ENCODE measurements at places on chromosomes 5 and 9. TPM values are rescaled to one million over a fixed set of nuclear protein-coding genes. Genes with fewer than 3 reads are reported as not detected.

CCDC192 gene
- not detected for total RNA-seq

CAMK4 gene
- 25.1 TPM for total RNA-seq

NRG2 gene
- total RNA-seq: 0.37 TPM

KIAA1958 gene
- 19.4 TPM for total RNA-seq

LCN1 gene
- total RNA-seq: not detected

PCDHB7 gene
- total RNA-seq: not detected

NR5A1 gene
- total RNA-seq: not detected

ZNF658 gene
- 4.8 TPM for total RNA-seq

CCDC180 gene
- total RNA-seq: 16.5 TPM

LOX gene
- total RNA-seq: 5.5 TPM

CNTNAP3B gene
- 10.3 TPM for total RNA-seq

PCA3 gene
- 0.45 TPM for total RNA-seq

IRGM gene
- not detected for total RNA-seq

MACIR gene
- 39.7 TPM for total RNA-seq

GRCh38 chr5:141942185-141942857 lies 15.7 kb downstream of the PCDH12 start:
- DNase-seq: peak; percentile 58

GRCh38 chr5:38598994-38599617 lies 42.7 kb upstream of the LIFR start:
- no peak for DNase-seq

DNA sequence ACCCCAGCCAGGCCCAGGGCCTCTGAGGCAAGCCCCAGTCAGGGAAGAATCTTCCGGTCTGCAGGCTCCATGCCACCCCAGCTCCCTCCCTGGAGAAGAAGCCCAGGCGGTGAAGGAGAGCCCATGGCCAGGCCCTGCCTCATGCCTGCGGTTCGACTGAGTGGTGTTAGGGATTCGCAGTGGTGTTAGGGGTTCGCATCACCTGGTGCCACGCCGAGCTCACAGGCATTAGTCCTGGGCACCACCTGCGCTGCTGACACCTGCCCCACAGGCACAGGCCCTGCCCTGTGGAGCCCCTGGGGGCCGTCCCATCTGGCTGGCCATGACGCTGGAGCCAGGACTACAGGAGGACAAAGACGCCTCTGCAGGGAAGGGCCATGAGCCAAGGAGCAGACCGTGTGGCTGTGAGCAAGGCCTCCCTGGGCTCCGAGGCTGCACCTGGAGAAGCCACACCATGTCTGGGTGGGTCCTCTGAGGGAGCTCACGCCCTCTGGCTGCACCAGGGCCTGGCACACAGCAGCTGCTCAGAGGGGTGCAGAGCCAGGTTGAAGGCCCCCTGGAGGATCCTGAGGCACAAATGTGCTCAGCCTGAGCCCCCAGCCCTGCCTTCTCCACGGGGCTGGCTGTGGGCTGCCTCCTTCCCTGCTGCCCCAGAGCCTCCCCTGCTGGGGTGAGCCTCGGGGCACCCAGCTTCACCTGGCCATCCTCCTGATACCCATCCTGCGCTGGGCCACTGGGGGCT lies 27.6 kb upstream of the RNF130 start:
- DNase-seq: no peak

- DNase-seq: no peak
Observed at GRCh38 chr5:171226864-171227263, 82.2 kb upstream of the TLX3 start.

DNA sequence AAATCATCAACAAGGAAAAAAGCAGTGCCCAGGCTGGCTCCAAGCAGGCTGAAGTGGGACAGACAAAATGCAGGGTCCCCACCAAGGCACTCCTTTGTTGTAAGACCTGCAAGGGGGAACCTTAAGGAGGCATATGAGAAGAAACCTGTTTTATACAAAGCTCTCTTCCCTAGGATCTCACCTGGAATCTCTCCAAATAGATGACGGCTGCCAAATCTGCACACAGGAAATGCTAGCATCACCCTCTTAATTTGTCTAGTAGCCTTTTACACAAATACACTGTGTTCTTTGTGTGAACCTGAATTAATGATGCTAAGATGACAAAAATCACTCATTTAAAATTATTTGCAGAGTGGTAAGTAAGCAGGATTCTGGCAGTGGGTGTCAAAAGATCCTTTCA lies 280.2 kb downstream of the SPOCK1 start:
- DNase-seq: no peak

GRCh38 chr5:170634256-170634990 lies 130.6 kb downstream of the KCNIP1 start:
- DNase-seq: no peak

DNA sequence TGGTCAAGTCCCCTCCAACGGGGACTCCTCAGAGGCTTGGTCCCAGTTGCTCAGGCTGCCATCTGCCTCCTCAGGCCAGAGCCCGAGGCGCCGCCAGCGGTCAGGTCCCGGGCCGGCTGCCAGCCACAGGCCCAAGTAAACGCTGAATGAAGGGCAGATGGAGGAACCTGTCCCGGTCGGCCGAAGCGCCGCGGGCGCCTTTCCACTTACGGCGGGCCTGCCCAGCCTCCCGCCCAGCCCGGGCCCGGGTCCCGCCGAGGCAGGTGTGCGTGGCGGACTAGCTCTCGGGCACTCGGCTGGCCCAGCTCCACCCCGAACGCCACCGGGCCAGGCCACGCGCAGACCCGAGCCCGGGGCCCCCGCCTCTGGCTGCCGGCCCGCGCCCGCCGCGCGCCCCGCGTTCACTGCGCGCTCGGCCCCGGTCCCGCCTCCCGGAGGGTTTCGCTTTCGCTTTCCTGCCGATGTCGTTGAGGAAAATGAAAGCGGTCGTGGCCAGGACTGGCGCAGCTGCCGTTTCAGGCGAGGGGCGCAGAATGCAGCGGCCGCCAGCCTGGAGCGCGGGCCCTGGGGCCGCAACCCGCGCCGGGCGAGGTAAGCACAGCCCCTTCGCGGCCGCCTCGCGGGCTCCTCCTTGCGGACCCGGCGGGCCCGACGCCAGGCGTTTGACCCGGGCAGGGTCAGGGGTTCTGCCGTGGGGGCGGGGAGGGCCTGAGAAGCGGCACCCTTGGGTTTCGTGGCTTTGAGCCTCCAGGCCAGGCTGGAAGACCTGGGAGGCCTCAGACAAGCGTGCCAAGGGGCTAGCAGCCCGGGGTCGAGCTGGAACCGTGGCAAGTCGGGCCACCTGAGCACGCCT lies 41.2 kb downstream of the SLC22A5 start:
- DNase-seq: peak; percentile 88

GRCh38 chr5:89343666-89344065 lies 460.7 kb upstream of the MEF2C start:
- DNase-seq: peak; percentile 33

DNA sequence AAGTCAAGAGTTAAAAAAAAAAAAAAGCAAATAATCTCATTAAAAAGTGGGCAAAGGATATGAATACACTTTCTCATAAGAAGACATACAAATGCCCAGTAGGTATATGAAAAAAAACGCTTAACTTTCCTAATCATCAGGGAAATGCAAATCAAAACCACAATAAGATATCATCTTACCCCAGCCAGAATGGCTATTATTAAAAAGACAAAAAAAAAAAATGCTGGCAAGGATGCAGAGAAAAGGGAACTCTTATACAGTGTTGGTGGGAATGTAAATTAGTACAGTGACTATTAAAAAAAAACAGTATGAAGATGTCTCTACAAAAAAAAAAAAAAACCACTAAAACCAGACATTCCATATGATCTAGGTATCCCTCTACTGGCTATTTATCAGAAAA lies 79.4 kb downstream of the LPAR1 start:
- DNase-seq: no peak

DNA sequence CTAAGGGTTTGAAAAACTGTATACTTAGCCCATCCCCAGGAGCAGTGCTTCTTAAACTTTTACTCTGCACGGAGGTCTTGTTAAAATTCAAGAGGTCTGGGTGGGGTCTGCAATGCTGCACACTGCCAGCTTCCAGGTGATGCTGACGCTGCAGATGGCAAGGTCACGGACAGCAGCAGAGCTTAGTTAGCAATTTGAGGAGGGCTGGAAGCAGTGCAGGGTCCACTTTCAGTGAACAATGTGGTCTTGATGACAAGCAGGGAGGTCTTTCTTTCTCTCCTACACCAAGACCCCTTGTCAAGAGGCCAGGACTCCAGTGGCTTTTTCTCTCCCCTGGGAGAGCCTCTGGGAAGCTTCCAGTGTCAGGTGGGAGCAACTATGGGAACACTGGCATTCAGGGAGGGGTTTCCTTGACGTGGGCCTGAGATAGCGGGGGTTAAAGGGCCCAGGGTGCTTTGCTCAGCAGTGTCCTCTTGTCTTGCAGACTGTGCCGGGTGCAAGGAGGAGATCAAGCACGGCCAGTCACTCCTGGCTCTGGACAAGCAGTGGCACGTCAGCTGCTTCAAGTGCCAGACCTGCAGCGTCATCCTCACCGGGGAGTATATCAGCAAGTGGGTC lies 65.0 kb upstream of the AFAP1L1 start:
- DNase-seq: no peak

DNA sequence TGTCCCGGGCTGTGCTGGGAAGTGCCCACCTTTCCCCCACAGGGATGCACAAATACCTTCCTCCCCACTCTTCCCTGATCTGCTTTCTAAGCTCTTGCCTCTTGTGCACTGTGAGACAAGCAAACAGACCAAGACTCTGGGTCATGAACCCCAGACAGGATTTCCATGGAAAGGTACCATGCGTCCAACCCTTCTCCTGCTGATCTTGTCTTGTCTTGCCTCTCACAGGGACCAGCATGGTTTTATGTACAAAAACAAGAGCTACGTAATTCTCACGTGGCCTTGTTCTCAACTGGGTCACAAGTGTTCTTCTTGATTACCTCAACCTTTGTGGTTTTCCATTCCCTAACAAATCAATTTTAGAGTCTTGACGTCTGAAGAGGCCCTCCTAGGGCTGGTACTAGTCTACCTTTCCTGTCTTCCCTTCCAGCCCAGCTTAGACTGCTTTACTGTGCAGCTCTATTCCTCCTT lies 176.5 kb upstream of the MAP3K1 start:
- DNase-seq: no peak

DNA sequence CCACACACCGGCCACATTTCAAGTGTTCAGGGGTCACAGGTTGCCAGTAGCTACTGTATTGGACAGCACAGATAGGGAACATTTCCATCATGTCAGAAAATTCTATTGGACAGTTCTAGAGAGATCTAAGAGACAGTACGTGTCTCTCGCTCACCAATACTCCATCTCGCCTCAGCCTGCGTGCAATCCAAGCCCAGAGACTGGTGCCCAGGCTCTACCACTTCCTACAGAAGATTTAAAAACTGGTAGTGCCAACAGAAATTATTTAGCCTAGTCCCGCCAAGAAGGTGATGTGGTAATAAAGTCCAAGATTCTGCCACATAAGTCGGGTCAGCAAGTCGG lies 390 bp upstream of the SNX2 start:
- no peak for DNase-seq

DNA sequence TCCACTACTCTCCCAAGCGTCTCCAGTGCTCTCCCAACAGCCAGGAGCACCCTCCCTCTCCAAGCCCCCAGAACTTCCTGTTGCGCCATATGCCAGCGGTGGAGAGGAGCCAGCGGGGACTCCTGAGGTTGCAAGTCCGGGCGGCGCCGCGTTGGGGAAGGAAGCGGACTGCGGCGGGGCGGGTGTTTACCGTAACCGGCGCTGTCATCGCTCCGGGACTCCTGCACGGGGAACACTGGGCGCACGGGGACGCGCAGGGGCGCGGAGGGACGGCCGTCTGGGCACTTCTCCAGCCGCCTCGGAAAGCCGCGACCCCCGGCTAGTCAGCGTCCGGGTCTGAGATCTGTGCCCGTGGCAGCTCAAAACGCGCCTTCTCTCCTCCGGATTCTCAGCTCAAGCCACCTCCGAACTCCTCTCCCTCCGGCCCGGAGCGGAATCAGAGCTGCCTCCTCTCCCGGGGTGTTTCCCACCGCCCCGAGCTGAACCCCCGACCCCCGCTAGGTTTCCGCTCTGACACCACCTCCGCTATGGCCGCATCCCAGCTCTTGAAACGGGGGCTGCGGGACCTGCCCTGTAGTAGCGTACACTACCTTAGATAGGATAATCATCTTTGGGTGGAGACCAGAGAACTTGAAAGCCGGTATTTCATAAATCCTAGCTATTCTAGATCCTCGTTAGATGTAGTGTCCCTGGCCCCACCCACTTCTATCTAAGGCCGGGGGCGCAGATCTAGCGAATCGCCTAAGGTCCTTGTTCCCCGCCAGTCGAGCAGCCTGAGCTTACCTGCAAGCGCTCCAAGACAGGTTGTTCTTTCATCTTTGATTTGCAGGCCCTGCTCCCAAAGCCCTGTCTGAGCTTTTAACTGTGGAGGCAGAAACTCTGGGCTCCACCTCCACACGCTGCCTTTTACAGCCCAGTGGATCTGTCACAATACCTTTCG lies at the start of gene TRPM6:
TSS of gene TRPM6 (minus strand) at position 881 of the 940 bp plus-strand sequence. CDS start at position 816, 65 bp downstream.
- peak; percentile 87 for DNase-seq

DNA sequence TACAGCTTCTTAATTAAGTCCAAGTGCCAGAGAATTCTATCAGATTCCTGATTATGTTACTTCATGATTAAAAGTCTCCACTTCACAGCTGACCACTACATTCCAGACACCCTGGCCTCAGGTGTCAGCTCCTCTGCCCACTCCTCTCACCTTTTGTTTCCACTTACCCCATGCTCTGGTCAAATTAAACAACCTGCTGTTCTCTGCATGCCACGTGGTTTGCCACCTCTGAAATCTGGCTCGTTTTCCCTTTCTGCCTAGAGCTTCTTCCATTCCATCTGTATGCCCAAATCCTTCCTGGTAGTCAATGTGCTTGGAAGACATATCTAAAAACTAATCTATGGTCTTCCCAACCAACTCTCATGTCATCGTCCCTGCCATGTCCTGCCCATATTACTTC lies 158.6 kb downstream of the ICE1 start:
- no peak for DNase-seq

DNA sequence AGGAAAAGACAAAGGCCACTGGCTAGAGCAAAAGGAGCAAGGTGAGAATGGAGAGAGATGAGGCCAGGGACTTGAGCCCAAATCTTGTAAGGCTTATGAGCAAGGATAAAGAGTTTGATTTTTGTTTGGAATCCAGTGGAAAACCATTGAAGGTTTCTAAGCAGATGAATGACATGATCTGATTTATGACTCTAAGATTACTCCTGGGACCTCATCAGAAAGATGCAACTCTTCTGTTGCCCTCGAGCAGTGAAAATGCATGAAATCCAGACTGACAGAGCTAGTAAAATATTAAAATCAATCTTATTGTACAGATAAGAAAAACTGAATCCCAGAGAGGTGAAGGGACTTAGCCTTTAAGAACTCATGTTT lies 677 bp downstream of the MFAP3 start:
- no peak for DNase-seq

DNA sequence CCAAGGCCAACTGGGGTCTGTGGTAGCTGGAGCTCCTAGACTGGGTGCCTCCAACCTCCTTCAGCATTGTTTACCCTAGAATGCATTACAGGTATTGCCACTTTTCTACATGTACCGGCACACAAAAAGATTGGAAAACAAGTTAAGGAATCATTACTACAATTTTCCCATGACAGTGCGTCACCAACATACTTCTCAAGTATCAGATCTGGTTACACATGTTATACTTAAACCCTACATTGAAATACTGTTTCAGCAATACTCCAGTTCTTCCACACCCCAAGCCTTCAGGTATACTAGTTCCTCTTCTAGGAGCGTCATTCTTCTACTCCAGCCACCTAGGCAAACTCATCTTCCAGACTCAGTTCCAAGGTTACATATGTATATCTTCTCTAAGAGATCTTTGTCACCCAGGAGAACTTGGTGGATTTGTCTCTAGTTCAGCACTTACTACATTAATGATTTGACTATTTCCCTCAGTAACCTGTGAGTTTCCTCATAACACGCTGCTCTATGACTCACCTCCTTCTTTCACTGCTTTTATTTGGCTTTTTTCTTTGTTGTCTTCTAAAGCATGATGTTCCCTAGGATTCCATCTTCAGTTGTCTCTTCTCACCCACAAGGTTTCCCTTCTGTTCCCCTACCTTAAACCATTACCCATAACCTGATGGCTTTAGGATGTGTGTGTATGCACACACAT lies 217.0 kb downstream of the AP3B1 start:
- DNase-seq: no peak
